ENCODE measurements at places on chromosomes 1 and 21.

DNA sequence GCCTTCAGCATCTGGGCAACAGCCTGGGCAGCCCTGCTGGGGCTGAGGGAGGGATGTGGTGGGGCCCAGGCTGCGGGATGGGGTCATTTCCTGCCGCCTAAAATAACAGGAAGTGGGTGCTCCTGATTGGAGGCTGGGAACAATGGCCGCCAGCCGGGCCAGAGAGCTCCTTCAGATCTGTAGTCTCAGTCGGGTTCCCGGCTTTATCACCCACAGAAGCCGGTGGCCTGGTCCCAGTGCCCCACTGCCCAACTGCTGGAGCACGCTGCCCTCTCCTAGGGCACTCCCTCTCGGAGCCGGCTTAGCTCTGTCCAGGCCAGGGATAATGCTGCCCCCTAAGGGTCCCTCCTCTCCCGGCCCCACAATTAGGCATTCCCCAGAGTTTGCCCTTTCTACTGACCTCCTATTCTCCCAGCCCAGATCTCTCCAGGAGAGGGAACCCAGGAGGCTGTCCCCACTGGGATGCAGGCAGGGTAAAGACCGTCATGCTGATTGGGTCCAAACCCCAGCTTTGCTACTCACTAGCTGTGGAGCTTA lies 5.1 kb downstream of the MAP7D1 start:
- peak; percentile 72 for DNase-seq

- no peak for DNase-seq
Observed at GRCh38 chr1:60296794-60297193, 223.2 kb upstream of the C1orf87 start.

- DNase-seq, result no peak
Observed at GRCh38 chr1:31926853-31927660, 11.1 kb downstream of the PTP4A2 start.

DNA sequence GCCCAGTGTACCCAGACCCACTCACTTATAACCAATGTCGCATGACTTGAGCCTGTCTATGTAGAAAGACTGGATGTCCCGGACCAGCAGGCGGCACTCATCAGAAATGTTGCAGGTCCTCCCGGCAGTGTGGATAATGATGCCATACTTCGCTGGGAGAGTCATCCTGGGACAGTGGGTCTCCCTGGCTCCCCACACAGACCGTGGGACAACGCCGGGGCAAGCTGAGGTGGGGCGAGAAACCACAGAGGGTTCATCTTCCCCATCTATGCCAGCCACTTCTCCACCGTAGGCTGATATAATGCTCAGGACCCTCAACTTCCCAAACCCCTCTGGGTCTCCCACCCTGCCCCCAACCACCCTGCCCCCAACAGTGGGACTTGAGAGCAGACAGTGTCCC lies 8.3 kb downstream of the PGLYRP4 start:
- DNase-seq, result no peak

- peak; percentile 35 for DNase-seq
Observed at GRCh38 chr1:24216276-24217074, 29.4 kb upstream of the IFNLR1 start.

DNA sequence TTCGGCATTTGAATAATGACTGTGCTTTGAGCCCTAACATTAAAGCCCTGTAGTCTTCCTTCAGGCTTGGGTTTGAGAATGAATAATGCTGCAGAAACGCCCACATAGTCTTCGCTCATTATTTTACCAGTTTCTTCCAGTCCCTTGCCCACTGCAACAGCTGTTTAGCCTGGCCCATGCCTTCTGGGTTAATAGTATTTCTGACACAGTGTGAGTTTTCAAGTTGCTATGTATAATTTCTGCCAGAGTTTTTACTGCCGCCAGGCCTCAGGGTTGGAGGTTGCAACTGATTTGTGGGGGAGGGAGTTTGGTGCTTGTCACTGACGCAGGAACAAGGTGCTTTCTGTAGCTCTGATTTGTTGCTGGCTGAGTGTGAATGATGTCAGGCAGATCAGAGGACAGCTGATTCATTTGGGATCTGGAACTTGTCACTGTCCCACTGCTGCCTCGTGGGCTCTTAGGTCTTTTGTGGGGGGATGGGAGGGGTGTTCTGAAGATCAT lies 109.8 kb downstream of the MAST2 start:
- DNase-seq, result no peak

GRCh38 chr1:214102907-214103306 lies 115.1 kb downstream of the PROX1 start:
- DNase-seq, result no peak

- DNase-seq, result no peak
Observed at GRCh38 chr1:100400404-100400803, 48.1 kb downstream of the CDC14A start.

DNA sequence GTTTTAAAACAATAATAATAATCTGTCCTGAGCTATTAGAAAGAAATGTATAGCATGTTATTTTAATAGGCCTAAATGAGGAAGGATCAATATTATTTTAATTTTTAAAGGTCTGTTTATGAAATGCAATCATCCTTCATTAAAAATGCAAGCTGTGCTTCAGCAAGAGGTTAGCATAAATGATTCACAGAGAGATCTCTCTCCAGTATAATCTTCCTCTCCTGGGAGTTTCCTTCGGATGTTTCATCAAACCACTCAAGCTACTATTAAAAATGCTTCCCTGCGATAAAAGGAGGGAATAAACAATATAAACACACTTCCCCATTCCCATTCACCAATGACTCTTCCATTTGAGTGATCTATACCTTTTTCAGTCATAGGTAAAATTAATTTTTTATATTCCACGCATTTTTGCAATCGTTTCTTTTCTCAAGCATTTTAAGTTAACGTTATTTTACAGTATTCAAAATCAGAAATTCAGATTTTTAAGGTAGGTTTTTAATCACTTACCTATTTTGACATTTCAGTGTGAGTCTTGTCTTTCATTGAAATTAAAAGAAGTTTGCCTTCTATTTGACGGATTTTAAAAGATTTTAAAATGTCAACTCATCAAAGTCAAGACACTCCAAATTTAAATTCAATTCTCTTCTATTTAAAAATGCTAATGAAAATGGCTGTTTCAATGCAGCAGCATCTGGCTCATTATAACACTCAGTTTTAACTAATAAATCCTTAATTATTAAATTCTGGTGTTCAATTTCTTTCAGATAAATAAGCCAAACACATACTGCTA lies 64.3 kb downstream of the RERE start:
- DNase-seq, result no peak

DNA sequence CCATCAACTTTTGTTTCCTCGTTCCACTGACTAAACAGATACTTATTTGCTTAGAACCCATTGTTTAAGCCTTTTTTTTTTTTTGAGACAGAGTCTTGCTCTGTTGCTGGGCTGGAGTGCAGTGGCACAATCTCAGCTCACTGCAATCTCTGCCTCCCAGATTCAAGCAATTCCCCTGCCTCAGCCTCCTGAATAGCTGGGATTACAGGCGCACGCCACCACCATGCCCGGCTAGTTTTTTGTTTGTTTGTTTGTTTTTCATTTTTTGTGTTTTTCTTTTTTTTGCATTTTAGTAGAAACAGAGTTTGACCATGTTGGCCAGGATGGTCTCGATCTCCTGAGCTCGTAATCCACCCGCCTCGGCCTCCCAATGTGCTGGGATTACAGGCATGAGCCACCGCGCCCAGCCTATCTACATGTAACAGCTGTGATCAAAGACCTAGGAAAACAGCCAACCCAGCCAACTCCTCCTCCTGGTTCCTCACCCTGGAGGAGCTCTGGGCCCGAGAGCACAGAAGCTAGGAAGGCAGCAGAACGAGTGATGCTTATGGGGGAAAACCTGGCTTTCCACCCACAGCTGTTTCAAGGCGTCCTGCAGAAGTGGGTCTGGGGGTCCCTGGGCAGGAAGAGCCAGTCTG lies 32.9 kb downstream of the KCNN3 start:
- no peak for DNase-seq

DNA sequence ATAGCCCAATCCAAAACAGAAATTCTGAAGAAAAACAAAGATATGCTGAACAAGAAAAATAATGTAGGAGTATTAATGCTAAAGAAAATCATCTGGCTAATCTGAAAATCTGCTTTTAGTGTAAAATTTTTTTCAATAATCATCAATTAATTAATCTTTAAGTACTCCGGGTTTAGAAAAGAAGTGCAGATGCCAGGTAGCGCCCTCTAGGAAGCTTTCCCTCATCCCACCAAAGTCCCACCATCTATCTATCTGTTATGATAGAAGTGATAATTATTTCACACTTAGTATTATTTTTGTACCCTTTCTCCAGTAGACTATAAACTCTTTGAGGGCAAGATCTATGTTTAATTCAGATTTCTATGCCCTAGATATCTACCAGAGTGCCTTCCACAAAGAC lies 240.3 kb downstream of the AKT3 start:
- DNase-seq, result no peak

DNA sequence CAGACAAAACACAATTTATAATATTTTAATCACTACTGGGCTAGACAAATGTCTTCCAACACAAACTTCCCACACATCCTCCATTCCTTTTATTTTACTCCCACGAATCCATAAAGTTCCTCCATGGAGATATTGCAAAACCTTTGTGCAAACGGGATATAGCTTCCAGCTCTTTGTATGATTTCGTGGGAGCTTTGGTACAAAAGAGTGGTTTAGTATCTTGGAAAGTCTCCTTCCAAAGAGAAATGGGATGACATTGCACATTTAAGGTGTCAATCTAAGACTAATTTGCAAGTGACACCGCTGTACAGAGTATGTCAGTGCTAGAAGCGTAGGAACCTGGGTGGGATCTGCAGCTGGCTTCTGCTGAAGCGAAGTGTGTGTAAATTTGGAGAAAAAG lies 455.2 kb upstream of the RUNX1 start:
- DNase-seq, result no peak

GRCh38 chr1:218272366-218272765 lies 12.7 kb upstream of the RRP15 start:
- no peak for DNase-seq

GRCh38 chr1:11823366-11824137 lies 17.6 kb downstream of the CLCN6 start:
- no peak for DNase-seq

- peak; percentile 19 for DNase-seq
Observed at GRCh38 chr1:92877792-92878191, 46.0 kb downstream of the RPL5 start.

- DNase-seq, result no peak
Observed at GRCh38 chr1:61081686-61082310, 563 bp upstream of the NFIA start.

DNA sequence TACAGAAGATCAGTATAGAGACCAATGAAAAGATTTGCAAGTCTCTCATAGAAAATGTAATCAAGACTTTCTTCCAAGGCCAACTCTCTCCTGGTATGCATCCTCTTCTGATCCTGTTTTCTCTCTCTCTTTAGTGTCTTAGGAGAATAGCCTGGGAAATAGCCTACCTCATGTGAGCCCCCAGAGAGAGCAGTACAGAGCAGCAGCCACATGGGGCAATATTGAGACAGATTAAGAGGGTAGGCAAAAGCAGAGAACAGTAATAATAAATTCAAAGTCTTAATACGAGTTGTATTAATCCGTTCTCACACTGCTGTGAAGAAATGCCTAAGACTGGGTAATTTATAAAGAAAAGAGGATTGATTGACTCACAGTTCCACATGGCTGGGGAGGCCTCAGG lies 61.4 kb downstream of the RNASEL start:
- DNase-seq, result no peak

- DNase-seq, result no peak
Observed at GRCh38 chr1:3068564-3069431, at the start of gene PRDM16. TSS of gene PRDM16 (plus strand) at chr1:3069203. CDS start at chr1:3069260, 57 bp downstream.

DNA sequence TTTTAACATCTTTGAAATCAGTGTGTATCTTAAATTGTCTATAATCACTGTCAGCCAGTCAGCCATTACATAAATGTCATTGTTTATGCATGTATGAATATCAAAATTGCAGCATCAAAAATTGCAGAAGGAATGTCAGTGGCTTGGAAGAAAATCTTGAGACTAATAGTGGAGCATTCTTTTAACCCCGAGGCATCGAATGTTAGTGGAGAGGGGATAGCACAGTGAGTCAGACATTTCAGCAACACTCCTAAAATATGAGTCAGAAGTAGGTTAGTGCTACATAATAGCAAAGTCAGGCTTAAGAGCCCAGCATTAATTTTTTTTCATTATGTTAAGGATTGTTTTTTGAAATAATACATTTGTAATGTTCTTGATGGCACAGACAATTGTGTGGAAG lies 45.5 kb downstream of the SNRPE start:
- no peak for DNase-seq

DNA sequence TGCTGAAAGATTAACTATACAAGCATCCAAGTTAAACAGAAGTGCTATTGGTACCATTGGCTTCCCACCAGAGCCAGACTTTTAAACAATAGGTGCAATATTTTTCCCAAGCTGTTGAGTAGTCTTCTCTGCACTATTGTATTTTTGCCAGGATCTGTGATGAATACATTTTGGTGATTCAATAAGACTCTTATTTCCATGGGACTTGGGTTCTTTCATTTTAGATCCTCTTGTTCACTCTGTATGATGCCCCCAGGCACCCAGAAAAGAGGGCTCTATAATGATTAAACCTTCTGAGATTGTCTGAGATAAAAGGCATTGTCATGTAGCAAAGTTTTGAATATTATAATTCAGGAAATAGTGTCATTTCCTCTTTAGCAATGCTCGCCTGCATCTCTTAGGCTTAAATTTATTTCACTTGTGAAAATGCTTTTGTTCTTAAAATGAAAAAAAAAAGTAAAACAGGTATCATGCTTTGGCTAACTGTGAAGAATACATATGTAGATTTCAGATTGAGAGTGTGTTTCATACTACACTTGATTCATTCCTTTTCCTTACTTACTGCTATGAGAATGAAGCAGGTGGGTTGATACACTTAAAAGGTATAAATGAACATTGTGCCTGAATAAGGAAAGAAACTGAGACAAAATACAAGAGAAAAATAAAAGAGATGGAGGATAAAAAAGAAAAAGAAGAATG lies 275.0 kb downstream of the HMCN1 start:
- DNase-seq, result no peak

DNA sequence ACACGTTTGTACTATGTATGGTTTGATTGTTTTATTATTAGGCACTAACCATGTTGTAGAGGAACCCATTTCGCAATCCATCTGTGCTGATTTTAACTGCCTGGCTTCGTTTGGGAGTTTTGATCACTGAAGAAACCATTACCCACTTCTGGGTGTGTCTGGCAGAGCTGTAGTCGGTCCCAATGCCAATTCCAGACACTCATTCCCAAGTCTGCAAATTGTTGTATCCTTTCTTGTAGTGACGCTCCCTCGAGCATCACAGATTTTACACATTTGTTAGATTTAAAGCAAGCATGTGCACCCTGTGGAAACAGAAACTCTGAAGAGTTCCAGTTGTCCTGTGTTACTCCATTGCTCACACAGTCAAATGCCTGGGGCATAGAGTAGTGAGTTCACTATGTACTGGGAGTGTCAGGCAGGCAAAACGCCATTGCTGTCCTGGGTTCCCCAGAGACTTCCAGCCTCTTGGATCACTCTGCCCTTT lies 31.0 kb upstream of the EFCAB14 start:
- DNase-seq, result no peak

DNA sequence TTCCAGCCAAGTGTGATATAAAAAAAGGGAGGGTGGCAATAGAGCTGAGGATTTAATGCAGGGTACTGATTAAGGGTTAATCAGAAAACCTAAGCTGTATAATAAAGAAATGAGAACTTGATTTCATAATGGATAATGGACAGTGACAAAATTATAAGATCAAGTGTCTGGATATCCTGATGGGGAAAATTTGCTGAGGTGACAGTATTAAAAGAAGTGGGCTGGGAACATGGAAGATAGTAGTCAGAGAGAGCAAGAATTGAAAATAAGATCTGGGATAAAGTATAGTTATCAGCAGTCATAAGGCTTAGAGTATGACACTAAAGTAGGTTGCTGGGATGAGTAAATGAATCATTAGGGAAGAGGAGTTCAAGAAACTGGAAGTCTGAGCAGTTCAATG lies 627.3 kb upstream of the RGS18 start:
- DNase-seq, result no peak
